ENCODE measurements at places on chromosomes 7 and 10.

- no peak for DNase-seq
Observed at GRCh38 chr7:83739527-83739926, 90.6 kb upstream of the SEMA3E start.

DNA sequence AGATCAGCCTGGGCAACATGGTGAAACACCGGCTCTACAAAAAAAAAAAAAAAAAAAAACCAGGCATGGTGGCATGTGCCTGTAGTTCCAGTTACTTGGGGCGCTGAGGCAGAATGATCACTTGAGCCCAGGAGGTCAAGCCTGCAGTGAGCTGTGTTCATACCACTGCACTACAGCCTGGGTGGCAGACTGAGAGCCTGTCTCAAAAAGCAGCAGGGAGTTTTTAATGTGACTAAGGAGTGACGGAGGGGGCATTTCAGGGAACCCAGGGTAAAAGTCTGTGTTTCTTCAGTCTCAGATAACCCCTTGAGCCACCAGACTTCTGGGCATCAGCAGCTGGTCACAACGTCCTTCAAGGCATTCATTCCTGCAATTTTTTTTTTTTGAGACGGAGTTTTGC is 2.2 kb upstream of the C10orf95 start:
- no peak for DNase-seq

DNA sequence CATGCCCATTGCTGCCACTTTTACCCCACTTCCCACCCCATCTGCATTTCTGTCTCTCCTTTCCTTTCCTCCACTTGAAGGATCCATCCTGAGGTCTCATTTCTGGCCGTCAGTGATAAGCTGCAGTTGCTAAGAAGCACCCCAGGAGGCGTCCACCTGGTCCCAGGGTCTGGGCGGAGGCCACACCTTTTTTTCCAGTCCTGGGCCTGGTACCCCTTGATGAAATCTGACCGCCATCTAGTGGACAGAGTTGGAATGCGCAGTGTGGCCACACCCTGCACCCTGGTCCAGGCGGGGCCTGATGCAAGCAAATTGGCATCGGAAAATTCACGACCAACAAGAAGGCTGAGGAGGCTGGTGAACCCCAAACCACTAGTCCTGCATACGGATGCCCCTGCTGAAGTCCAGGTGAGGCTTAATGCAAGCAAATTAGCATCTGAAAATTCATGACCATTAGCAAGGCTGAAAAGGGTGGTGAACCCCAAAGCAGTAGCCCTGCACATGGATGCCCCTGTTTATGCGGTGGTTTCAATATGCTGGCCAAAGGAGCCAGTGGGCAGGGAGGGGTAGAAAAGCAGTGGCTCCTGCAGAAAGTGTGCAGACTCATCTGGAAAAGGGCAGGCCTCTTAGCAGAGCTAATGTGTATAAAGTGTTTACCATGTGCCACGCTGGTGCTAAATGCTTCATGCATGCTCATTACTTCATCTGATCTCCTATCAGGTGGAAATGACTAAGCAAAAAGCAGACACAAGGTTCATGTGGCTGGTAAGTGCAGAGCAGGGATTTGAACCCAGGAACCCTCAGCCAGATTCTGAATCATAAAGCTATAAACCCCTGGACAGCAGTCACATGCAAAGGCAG is 43.2 kb downstream of the GPAM start:
- DNase-seq = peak; percentile 54

DNA sequence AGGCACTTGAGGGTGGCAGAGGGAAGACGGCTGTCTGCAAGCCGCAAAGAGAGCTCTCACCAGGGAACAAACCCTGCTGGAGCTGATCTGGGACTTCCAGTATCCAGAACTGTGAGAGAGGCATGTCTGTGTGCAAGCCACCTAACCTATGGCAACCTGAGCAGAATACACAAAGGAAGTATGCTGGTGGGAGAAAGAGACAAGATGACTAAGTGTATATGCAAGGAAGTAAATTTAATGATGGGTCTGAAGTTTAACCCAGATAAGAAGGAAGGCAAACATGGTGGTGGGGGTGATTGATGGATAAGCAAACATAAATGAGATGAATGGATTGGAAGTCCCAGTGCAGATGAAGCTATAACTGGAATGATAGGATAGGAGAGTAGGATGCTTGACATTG is 293.3 kb downstream of the TWIST1 start:
- no peak for DNase-seq

- no peak for DNase-seq
Observed at GRCh38 chr7:47149971-47150370, 431.9 kb downstream of the TNS3 start.

DNA sequence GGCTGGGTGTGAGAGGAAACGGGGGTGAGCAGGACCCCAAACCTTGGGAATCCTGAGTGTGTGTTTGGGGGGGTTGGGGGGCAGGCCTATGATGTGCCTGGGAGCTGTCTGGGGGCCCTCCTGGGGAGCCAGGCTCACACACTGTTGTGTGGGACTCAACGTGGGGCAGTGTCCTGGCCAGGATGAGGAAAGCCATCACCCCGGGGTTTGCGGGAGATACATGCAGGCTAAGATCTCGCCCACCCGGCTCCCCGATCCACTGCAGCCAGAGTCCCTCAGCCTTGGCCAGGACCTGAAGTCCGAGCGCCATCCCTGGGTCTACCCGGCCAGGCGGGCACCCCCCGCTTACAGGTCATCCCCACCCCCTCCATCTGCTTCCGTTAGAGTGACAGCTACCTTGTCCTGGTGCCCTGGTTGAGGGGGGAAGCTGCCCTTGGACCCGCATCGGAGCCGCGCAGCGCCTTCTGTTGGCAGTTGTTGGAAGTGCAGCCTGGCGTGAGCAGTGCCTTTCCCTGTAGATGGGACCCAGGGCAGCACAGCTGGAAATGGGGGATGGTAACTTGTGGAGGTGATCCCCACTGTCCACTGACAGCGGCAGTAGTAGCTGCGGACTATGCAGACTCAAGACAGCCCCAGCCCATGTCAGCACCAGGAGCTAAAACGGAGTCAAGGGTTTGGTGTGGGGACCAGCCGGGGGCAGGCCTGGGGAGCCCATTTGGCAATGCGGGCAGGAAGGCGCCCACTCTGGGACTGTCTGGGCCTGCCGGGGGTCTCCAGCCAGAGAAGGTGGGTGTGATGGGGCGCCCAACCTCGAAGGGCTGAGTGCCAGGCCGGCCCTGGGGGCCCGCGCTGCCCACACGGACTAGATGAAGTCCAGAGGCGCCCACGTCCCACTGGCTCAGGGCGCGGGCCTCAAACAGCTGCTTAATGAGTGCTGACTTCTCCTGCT is 885.6 kb upstream of the ZNF722 start:
- DNase-seq = no peak

GRCh38 chr7:47622946-47623640 is 41.2 kb upstream of the TNS3 start:
- peak; percentile 96 for DNase-seq

DNA sequence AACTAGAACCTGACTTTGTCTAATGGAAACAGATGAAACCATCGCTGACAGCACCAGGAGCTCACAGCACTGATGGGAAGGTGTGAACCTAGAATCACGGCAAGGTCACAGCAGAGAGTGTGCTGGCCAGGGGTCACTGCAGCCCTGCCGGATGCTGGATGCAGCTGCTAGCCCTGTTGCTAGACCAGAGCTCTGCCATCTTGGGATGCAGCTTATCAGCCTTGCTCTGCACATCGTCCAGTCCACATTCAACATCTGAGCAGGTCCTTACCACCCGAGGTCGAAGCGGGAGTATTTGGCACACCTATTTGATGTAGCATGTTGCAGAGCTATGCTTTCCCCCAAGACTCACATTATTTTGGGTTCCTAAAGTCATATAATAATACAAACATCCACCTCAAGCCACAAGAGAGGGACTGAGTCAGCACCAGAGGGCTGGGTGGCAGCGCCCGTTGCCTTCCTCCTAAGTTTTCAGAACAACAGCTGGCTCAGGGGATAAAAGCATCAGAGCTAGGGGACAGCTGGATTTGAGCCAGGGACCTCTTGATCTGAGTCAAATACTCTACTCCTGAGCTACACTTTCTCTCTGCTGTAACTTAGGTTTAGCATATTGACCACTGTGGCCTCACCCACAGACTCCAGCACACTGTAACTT is 135.3 kb downstream of the ZNF467 start:
- DNase-seq = no peak

GRCh38 chr7:53048638-53049037 is 13.2 kb downstream of the POM121L12 start:
- no peak for DNase-seq

DNA sequence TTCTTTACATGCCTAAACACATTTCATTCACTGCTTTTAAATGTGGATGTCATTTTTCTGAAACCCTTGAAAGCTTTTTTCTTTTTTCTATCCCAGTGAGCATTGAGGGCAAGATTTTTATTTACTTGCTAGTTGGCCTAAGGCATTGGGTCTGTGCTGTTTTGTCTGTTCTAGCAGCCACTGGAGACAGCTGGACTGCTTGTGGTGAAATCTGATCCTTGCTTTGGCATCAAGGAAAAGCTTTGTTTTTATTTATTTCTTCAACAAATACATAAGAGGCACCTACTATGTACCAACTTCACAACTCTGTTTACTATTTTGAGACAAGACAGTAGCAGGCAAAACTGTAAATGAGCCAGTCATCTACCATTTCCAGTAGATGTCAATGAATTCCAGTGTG is 28.4 kb upstream of the PDLIM1 start:
- no peak for DNase-seq

GRCh38 chr10:124325998-124326636 is 92.6 kb downstream of the OAT start:
- DNase-seq = no peak

- peak; percentile 52 for DNase-seq
Observed at GRCh38 chr10:133405844-133406527, 12.0 kb downstream of the MTG1 start.

- no peak for DNase-seq
Observed at GRCh38 chr7:74218343-74218698, 8.5 kb downstream of the LAT2 start.

GRCh38 chr7:137480824-137481365 is 137.4 kb upstream of the PTN start:
- DNase-seq = peak; percentile 8

DNA sequence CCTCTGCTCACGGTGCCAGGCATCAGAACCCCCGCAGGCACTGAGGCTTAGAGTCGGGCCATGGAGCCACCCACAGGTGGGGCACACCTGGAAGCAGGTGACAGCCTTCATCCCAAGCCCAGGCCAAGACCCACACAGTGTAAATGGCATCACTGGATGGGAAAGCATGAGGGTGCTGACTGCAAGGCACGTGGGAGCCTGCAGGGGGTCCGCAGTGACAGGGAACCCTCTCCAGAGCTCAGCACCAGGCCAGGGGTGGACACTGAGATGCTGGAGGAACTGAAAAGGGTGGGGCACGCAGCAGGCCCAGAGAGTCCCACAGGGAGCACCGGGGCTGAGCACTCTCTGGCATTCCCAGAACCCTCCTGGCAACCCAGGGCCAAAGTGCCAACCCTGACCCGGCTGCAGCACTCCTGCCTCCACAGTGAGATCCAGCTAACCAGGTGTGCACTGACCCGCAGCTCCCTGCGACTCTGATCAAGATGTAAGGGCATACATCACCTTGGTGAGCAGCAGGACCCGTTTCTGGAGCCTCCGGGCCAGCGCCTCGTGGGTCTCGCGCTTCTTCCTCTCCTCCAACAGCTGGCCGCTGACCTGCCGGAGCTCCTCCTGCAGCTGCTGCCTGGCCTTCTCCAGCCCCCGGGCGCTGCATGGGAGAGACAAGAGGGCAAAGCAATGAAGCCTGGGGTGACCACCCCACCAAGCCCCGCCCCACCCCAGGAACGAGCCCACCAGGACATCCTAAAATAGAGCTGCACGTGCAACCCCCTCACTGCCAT is 163.9 kb downstream of the MAD1L1 start:
- no peak for DNase-seq

DNA sequence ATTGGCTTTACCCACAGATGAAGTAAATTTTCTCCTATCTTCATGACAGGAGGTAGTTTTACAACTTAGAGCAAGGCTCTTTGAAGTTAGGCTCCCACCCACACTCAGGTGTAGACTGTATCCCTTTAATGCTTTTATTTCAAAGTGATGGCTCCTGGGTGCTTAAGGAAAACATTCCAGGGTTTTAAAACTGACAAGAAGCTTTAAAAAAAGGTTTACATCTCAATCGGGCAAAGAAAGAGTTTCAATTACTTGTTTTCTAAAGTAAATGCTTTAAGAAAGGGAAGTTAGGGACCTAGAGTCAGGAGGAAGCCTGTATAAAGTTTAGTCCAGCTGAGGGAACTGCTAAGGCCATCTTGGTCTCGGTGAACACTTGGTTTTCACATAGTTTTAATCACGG is 1153.8 kb upstream of the C7orf33 start:
- DNase-seq = no peak

- DNase-seq = no peak
Observed at GRCh38 chr10:11003679-11004078, 14.0 kb upstream of the CELF2 start.

DNA sequence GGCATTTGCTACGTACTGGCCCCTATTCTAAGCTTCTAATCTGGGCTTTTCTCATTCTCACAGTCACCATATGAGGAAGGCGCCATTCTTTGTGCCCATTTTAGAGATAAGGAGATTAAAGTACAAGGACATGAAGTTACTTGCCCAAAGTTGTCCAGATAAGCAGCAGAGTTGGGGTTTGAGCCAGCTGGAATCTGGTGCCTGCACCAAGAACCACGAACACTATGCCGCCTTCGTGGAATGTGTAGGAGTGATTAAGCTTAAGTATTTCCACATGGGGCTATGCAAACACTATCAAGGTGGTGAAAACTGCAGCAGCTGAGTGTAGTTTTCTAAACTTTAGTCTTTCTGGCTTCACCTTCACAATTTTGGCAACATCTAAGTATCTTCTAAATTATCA is 342.7 kb upstream of the ETV1 start:
- DNase-seq = peak; percentile 47

DNA sequence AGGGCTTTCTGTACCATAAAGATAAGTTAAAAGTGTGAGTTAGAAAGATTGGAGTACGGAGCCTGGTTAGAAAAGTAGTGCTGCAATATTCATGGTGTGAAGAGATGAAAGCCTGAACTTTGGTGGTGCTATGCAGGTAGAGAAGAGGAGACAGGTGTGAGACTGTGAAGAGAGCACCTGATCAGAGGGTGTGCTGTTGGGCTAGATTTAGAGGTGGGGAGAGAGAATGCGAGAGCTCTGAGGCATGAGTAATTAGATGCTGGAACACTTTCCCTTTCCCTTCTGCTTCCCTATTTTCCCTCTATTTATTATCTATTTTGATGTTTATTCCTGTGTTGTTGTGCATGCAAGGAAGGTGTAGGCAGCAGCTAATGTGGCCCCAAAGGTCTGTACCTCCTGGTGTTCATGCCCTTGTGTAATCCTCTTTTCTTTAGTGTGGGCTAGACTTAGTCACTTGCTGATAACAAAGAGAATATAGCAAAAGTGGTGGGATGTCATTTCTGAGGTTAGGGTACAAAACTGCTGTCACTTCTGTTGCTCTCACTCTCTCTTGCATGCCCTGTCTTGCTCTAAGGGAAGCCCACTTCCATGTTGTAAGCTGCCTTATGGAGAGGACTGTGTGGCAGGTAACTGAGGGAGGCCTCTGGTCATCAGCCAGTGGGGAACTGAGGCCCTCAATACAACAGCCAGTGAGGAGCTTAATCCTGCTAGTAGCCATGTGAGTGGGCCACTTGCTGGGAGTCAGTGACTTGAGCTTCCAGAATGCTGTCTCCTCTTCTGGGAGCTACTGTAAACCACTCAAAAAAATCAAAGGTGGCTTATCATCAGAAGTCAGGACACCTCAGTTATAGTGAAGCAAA is 2.6 kb upstream of the ATXN7L1 start:
- DNase-seq = no peak

GRCh38 chr7:25923741-25924460 is 228.1 kb upstream of the NFE2L3 start:
- DNase-seq = no peak

GRCh38 chr7:93594250-93594649 is 19.7 kb upstream of the CALCR start:
- DNase-seq = no peak

GRCh38 chr7:2637066-2637471 is 5.3 kb downstream of the TTYH3 start:
- no peak for DNase-seq

Measured in AG10803 (cell line).